Pancreas (tissue), 10 donors: ENCODE measurements at places on chromosomes 5 and 9. TPM values are rescaled to one million over a fixed set of nuclear protein-coding genes. Genes with fewer than 3 reads are reported as not detected.

GRCh38 chr9:71692337-71692736 is 76.0 kb downstream of the CEMIP2 start:
- peaks cover 5% of the 10 kb centered on the region for H3K36me3 ChIP-seq
- no peak overlapping the region for H3K4me3 ChIP-seq
- no peak overlapping the region for H3K27ac ChIP-seq

DNA sequence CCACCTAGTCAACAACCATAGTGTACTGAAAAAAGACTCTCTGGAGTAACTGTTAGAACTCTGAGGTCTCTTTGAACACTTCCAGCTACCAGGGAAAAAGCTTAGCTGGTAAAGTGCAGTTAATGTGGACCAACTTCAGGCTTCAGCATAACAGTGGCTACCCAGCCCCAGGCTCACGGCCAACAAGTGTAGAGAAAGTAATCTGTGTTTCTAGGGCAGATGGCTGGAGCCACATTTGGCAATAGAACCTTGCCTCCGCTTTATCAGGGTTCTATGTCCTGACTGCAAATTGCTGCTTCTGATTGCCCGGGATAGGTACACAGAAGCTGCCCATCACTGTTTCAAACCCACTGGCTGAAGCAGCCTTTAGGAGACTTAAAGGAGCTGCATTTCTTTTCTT is 76.0 kb upstream of the SIMC1 start:
- no peak overlapping the region for H3K4me3 ChIP-seq
- no peak overlapping the region for H3K27ac ChIP-seq
- DNase-seq: no peak
- no peaks in the 10 kb centered on the region for H3K36me3 ChIP-seq
- H3K27me3 ChIP-seq: no peaks in the 10 kb centered on the region
- H3K4me1 ChIP-seq: no peaks in the 10 kb centered on the region

Gene GAS1
- 13.9 TPM for total RNA-seq

Gene NTRK2
- total RNA-seq: 6.0 TPM
